ENCODE measurements at places on chromosomes 7 and 10. TPM values are rescaled to one million over a fixed set of nuclear protein-coding genes. Genes with fewer than 3 reads are reported as not detected.

- H3K27ac ChIP-seq = no peak overlapping the region
- H3K4me3 ChIP-seq = no peak overlapping the region
- no peak for DNase-seq
Measured at GRCh38 chr7:134651991-134652390, 5.3 kb downstream of the BPGM start.

DNA sequence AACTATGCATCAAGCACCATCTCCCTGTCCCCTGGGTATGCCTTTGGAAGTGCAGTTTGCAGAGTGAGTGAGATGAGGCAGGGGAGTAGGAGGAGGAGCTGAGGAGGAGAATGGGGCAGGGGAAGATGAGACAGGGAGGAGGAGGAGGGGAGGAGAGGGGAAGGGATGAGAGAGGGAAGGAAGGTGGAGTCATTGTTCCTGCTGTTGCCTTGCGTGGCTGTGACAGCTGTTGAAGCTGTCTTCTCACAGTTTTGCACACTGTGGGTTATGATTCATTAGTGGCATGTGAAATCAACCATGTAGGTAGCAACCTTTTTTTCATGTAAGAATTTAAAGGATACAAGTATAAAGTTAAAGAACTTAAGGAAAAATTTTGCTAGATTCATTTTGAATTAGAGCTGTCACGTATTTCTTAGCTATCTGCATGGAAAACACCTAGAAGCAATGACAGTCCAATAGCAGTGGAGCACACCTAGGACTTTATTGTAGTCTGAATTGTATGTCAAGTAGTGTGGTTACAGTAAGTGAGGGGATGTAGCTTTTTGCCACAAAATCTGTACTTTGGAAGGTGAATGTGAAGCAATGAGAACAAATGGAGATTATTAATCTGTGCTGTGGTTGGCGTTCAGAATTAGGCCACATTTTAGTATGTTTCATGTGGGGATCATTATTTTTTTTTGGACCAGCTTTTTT, 21.7 kb downstream of the CCM2 start:
- no peaks in the 10 kb centered on the region for H3K36me3 ChIP-seq
- no peak overlapping the region for H3K4me3 ChIP-seq
- no peaks in the 10 kb centered on the region for H3K4me1 ChIP-seq
- no peak overlapping the region for H3K27ac ChIP-seq
- DNase-seq = no peak

GRCh38 chr10:77368006-77368405, 269.6 kb downstream of the KCNMA1 start:
- no peaks in the 10 kb centered on the region for H3K36me3 ChIP-seq
- no peak overlapping the region for H3K27ac ChIP-seq
- no peak overlapping the region for H3K4me3 ChIP-seq
- no peaks in the 10 kb centered on the region for H3K4me1 ChIP-seq
- peaks cover 12% of the 10 kb centered on the region for H3K27me3 ChIP-seq

DNA sequence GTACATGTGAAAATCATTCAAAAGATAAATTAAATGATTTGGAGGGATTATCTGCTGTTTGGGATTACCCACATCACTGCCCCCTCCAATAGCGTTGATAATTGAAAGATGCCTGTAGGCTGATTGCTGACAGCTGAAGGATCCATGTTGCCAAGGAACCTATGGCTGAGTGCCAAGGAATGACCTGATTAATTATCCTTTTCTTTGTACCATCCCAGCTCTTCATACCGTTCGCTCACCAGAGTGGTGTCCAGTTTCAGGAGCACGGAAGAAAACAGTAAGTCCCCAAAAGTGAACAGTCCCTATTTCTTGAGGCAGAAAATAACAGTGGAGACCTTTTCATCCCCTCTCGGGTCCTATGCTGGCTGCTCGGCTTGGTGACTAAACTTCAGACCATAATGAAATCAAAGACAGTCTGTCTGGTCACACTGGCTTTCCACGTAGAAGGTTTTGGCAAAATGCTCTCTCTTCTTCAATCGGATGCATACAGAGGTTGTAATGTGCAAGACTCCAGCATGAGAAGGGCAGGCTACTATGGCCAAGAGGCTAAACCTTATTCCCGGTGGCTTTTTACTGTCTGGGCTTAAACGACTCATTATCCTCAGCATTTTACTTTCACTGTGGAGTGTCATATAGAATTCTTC, 108.8 kb downstream of the SPAG6 start:
- no peaks in the 10 kb centered on the region for H3K27me3 ChIP-seq
- no peaks in the 10 kb centered on the region for H3K36me3 ChIP-seq
- no peaks in the 10 kb centered on the region for H3K4me1 ChIP-seq
- H3K4me3 ChIP-seq = no peak overlapping the region
- no peak for DNase-seq

DNA sequence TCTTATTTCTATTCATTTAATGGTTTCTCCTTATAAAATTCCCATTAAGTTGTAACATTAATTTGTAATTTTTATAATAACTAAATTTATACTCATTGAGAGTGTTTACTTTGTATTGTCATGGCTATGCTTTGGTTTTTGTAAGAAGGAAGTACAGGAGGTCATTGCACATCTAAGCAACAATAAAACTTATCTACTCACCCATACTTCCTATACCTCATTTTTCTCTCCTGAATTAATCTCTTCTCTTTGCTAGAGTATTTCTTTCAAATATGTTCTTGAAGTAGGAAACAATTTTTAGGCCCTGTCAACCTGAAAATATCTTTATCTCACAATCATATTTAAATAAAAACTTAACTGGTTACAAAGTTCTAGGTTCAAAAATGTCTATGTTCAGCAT, 95.4 kb upstream of the WDR11 start:
- H3K27me3 ChIP-seq = peaks cover 51% of the 10 kb centered on the region
- no peaks in the 10 kb centered on the region for H3K36me3 ChIP-seq
- DNase-seq = no peak
- H3K4me1 ChIP-seq = no peaks in the 10 kb centered on the region
- H3K4me3 ChIP-seq = no peak overlapping the region

GRCh38 chr10:78579995-78580394, 488.8 kb upstream of the ZMIZ1 start:
- H3K27ac ChIP-seq = no peak overlapping the region
- no peak for DNase-seq
- H3K27me3 ChIP-seq = no peaks in the 10 kb centered on the region

DNA sequence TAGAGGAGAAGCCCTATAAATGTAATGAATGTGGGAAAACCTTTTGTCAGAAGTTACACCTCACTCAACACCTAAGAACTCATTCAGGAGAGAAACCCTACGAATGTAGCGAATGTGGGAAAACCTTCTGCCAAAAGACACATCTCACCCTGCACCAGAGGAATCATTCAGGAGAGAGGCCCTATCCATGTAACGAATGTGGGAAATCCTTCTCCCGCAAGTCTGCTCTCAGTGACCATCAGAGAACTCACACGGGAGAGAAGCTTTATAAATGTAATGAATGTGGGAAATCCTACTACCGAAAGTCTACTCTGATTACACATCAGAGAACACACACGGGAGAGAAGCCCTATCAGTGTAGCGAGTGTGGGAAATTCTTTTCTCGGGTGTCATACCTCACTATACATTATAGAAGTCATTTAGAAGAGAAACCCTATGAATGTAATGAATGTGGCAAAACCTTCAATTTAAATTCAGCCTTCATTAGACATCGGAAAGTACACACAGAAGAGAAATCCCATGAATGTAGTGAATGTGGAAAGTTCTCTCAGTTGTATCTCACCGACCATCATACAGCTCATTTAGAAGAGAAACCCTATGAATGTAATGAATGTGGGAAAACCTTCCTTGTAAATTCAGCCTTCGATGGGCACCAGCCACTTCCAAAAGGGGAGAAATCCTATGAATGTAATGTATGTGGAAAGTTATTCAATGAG, 18.9 kb downstream of the RBAK start:
- H3K27me3 ChIP-seq = no peaks in the 10 kb centered on the region
- H3K36me3 ChIP-seq = peaks cover 20% of the 10 kb centered on the region
- no peak overlapping the region for H3K4me3 ChIP-seq
- no peaks in the 10 kb centered on the region for H3K4me1 ChIP-seq
- no peak overlapping the region for H3K27ac ChIP-seq
- no peak for DNase-seq

- no peak overlapping the region for H3K27ac ChIP-seq
- peaks cover 5% of the 10 kb centered on the region for H3K4me1 ChIP-seq
- no peak for DNase-seq
- no peaks in the 10 kb centered on the region for H3K36me3 ChIP-seq
Measured at GRCh38 chr7:114416129-114416990, 1.7 kb downstream of the FOXP2 start.

DNA sequence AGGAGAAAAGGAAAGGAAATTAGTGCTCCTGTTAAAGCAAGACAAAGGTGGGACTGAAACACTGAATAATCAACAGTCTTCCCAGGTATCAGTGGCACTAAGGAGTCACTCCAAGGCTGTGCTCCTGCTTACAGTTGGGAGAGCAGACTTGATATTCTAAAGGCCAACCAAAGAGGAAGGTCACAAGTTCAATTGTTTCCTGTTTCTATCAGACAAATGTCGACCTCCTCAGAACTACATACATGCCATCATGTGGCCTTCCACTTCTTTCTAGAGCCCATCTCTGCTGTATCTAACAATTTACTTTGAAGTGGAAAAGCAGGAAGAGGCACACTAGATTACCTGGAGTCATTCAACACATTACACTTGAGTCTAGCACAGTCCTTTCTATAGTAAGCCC, 3.4 kb downstream of the ZNF239 start:
- H3K36me3 ChIP-seq = no peaks in the 10 kb centered on the region
- H3K4me3 ChIP-seq = no peak overlapping the region
- no peak overlapping the region for H3K27ac ChIP-seq
- DNase-seq = no peak
- H3K27me3 ChIP-seq = no peaks in the 10 kb centered on the region

DNA sequence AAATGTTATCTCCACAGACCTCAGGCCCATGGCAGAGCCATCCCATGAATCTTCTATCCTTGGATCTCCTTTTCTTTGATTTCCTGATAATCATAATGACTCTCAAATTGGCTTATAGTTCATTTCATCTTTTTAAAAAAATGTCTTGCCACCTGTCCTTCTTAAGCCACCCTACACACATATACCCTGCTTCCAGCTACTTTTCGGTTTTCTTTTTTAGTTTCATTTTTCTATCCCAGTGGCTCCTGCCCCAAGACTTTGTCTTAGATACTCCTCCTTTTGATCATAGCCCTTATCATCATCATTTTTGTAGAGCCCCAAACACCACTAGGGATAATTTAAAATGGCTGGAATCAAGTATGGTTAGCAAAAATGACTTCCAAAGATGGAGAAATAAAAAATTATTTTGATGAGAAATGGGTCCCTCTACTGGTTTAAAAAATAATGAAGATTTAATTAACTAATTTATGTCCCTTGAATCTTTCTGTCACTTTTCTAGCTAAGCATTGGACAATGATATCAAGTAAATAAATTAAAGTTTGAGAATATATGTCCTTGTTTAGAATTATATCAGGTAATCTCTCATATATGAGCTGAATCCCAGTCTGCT, 277.3 kb upstream of the SEMA3D start:
- H3K4me1 ChIP-seq = no peaks in the 10 kb centered on the region
- no peaks in the 10 kb centered on the region for H3K27me3 ChIP-seq
- no peak for DNase-seq
- H3K27ac ChIP-seq = no peak overlapping the region
- H3K36me3 ChIP-seq = no peaks in the 10 kb centered on the region

DNA sequence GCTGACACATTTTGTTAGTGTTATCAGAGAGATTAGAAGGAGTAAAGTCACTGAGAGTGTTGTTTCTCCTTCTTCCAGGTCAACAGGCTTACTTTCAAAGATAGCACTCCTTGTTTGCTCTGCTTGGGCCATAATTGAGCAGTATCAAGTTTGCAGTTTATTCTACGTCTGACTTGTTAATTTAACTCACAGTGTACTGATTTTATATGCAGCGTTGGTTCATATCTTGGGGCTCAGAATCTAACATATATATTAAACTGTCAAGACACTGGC, 430.2 kb downstream of the EXOC4 start:
- no peaks in the 10 kb centered on the region for H3K27me3 ChIP-seq
- no peak overlapping the region for H3K27ac ChIP-seq
- no peak overlapping the region for H3K4me3 ChIP-seq
- no peaks in the 10 kb centered on the region for H3K36me3 ChIP-seq

GRCh38 chr10:120783867-120784266, 67.3 kb upstream of the WDR11 start:
- no peak overlapping the region for H3K27ac ChIP-seq
- no peak for DNase-seq
- H3K4me1 ChIP-seq = no peaks in the 10 kb centered on the region
- no peaks in the 10 kb centered on the region for H3K36me3 ChIP-seq
- no peak overlapping the region for H3K4me3 ChIP-seq
- peaks cover 62% of the 10 kb centered on the region for H3K27me3 ChIP-seq

GRCh38 chr7:158322616-158323530, 264.8 kb downstream of the PTPRN2 start:
- DNase-seq = no peak
- H3K4me1 ChIP-seq = no peaks in the 10 kb centered on the region
- H3K27me3 ChIP-seq = no peaks in the 10 kb centered on the region
- no peaks in the 10 kb centered on the region for H3K36me3 ChIP-seq
- H3K27ac ChIP-seq = no peak overlapping the region

DNA sequence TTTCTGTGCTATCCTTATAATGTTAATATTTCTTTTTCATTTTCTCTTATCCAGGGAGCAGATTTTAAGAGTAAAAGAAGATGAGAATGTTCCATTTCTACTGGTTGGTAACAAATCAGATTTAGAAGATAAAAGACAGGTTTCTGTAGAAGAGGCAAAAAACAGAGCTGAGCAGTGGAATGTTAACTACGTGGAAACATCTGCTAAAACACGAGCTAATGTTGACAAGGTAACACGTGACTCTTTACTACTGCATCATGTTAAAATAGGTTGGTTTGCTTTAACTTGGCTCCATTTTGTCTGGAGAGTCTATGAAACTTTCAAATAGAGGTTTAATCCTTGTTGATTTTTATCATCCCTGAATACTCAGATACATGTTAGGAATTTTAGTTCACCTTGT, 73.3 kb downstream of the RALA start:
- H3K4me3 ChIP-seq = no peak overlapping the region
- DNase-seq = no peak
- no peaks in the 10 kb centered on the region for H3K27me3 ChIP-seq
- H3K4me1 ChIP-seq = peaks cover 5% of the 10 kb centered on the region

- no peak for DNase-seq
- H3K27me3 ChIP-seq = no peaks in the 10 kb centered on the region
Measured at GRCh38 chr10:81013771-81014170, 476.1 kb downstream of the SH2D4B start.

The AKR1D1 gene
- total RNA-seq = 0.10 TPM

The FEZF1 gene
- total RNA-seq = 0.37 TPM

The MLXIPL gene
- total RNA-seq = 79.4 TPM

The LRIT1 gene
- total RNA-seq = not detected

The MALRD1 gene
- not detected for total RNA-seq

The TMEM273 gene
- not detected for total RNA-seq

The C1QL3 gene
- not detected for total RNA-seq

The OR2A7 gene
- 8.1 TPM for total RNA-seq

The TAS2R60 gene
- total RNA-seq = not detected

The HYAL4 gene
- total RNA-seq = not detected

The HMX2 gene
- not detected for total RNA-seq

The TLX1 gene
- total RNA-seq = not detected

The SPDYE8 gene
- not detected for total RNA-seq

Data from HCT116 (cell line).